ENCODE measurements at places on chromosomes 6 and 20. TPM values are rescaled to one million over a fixed set of nuclear protein-coding genes. Genes with fewer than 3 reads are reported as not detected.

DNA sequence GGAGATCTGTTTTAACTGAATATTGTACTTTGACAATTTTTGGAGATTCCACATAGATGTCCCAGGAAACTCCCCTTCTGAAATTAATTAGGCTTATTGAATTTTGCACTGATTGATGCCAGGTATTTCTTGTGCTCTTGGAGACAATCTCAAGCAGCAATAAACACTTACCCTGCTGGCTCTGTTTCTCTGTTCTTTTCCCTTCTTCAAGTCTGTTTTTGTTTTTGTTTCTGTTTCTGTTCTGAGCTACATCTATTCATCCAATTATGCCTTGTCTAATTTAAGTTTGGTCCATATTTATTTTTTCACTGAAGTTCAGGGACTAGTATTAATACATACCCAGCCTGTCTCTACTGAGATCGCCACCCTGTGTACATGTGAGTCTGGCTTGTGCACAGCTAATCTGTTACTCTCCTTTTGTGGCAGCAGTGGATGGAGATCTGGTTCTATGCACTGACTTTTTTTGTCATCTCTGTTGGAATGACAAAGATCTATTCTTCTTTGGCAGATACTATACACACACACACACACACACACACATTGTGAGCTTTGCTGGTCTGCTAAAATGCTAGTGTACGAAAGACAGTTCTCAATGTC lies 51.9 kb downstream of the IL22RA2 start:
- no peak for DNase-seq
- H3K4me1 ChIP-seq, result no peaks in the 10 kb centered on the region
- no peaks in the 10 kb centered on the region for H3K36me3 ChIP-seq

The SHLD1 gene
- 5.0 TPM for total RNA-seq

- peaks cover 48% of the 10 kb centered on the region for H3K36me3 ChIP-seq
- peak overlapping the region; percentile 2 for H3K27ac ChIP-seq
- no peak for DNase-seq
- H3K4me3 ChIP-seq, result no peak overlapping the region
- H3K27me3 ChIP-seq, result no peaks in the 10 kb centered on the region
- H3K4me1 ChIP-seq, result peaks cover 43% of the 10 kb centered on the region
Observed at GRCh38 chr20:10639737-10640556, 33.9 kb downstream of the JAG1 start.

DNA sequence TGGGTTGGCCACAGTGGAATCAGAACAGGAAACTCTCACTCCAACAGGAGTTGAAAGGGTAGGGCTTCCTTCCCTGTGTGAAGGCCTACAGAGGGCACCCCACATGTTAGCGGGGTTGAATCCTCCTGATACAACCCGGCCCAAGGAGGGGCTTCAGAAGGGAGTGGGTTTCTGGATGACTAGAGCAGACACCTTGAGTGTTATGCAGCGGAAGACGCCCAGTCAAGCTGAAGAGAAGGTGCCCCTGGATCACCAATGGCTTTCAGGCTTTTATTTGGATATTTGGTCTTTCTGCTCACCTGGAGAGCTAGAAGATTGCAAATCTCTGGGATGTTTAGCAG lies 132.8 kb downstream of the PRND start:
- no peak for DNase-seq
- no peak overlapping the region for H3K4me3 ChIP-seq
- H3K27ac ChIP-seq, result no peak overlapping the region
- no peaks in the 10 kb centered on the region for H3K27me3 ChIP-seq

DNA sequence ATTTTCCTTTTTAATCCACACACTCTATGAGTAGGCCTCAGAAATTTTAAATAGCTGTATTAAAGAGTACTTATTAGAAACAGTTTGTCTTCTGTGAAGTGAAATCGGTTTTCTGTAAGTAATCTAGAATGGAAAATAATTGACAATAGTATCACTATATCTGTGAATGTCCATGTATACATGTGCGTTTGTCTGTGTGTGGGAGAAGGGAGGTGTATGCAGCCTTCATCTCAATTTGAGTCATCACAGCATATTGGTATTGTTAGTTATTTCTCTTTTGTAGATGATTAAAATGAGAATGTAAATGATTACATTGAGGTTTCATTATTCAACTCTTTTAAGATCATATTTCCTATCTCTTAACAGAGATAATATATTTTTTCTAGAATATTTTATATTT lies 206.0 kb downstream of the EYS start:
- no peaks in the 10 kb centered on the region for H3K36me3 ChIP-seq
- H3K4me3 ChIP-seq, result no peak overlapping the region
- DNase-seq, result no peak
- H3K4me1 ChIP-seq, result no peaks in the 10 kb centered on the region

The OPRM1 gene
- total RNA-seq, result not detected

DNA sequence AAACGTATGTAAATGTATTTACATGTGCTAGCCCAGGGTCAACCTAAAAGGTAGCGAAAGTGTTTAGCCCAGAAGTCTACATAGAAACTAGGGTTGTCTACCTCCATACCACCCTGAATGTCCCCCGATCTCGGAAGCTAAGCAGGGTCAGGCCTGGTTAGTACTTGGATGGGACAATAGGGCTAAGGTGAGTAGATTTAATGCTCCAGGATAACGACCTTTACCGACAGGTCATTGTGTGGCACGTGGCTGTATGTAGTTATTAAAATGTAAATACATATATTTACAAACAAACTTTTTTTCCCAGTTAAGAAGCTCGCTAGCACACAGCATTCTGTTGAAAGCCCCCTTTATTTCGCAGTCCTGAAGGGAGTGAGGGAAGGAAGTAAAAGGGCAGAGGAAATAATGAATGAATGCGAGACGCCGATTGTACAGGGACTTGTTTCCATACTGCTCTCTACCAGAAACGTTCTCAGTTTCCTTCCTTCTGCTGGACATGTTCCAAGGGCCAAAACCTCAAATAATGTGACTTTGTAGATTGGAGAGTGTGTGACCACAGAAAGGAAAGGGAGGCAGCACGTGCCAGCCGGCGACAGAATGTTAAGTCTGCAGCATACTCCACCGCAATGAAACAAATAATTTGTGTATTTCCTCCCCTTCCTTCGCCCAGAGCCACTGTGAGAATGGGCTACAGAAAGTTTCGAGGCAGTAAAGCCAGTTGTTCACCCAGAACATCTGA lies 612 bp downstream of the ADAT2 start:
- peaks cover 5% of the 10 kb centered on the region for H3K4me1 ChIP-seq
- peak overlapping the region; percentile 62 for H3K27ac ChIP-seq
- H3K36me3 ChIP-seq, result no peaks in the 10 kb centered on the region
- peak; percentile 55 for DNase-seq
- peak overlapping the region; percentile 75 for H3K4me3 ChIP-seq

The METTL24 gene
- total RNA-seq, result 3.7 TPM

GRCh38 chr6:64280569-64280968 lies 645.0 kb downstream of the PHF3 start:
- no peaks in the 10 kb centered on the region for H3K4me1 ChIP-seq
- H3K27me3 ChIP-seq, result no peaks in the 10 kb centered on the region
- no peak overlapping the region for H3K27ac ChIP-seq
- peak; percentile 64 for DNase-seq

DNA sequence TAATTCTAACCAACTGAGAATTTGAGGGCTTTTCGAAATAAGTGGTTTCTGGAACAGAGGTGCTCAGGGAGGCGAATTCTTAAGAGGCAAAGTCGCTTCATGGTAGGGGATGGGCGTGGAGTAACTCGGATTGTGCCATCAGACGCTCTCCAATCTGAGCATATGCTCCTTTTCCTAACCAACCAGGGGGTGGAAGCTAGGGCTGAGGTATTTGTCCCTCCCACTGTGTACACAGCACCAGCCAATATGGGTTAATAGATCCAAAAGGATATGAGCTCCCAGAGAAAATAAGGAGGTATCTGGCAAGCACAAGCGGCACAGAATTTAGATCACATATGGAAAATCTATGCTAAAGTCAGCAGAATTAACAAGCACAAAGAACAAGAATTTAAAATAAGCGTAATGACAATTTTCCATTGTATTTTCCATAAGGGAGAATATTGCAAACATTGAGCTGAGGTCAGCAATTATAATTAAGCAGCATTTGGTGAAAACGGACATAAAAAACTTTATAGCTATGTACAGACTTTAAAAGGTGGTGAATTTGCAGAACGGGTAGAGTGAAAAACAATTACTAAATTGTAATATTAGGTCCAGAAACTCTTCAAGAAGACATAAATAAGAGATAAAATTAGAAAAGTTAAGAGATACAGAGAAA lies 55.0 kb upstream of the PHACTR1 start:
- H3K36me3 ChIP-seq, result no peaks in the 10 kb centered on the region
- H3K27me3 ChIP-seq, result no peaks in the 10 kb centered on the region
- H3K4me1 ChIP-seq, result no peaks in the 10 kb centered on the region

GRCh38 chr6:107620732-107621131 lies 130.8 kb downstream of the SOBP start:
- DNase-seq, result no peak
- H3K4me3 ChIP-seq, result no peak overlapping the region
- H3K36me3 ChIP-seq, result peaks cover 3% of the 10 kb centered on the region
- H3K27ac ChIP-seq, result no peak overlapping the region
- no peaks in the 10 kb centered on the region for H3K27me3 ChIP-seq

The MYT1 gene
- not detected for total RNA-seq

- peaks cover 9% of the 10 kb centered on the region for H3K4me1 ChIP-seq
- DNase-seq, result peak; percentile 93
- H3K27me3 ChIP-seq, result no peaks in the 10 kb centered on the region
- peaks cover 13% of the 10 kb centered on the region for H3K36me3 ChIP-seq
- H3K27ac ChIP-seq, result peak within 1 kb of the TSS; percentile 93
- H3K4me3 ChIP-seq, result peak within 1 kb of the TSS; percentile 95
Observed at GRCh38 chr20:57351042-57351783, at the start of gene RAE1. TSS of gene RAE1 (plus strand) at chr20:57351255. CDS start at chr20:57354039, 2,784 bp downstream.

DNA sequence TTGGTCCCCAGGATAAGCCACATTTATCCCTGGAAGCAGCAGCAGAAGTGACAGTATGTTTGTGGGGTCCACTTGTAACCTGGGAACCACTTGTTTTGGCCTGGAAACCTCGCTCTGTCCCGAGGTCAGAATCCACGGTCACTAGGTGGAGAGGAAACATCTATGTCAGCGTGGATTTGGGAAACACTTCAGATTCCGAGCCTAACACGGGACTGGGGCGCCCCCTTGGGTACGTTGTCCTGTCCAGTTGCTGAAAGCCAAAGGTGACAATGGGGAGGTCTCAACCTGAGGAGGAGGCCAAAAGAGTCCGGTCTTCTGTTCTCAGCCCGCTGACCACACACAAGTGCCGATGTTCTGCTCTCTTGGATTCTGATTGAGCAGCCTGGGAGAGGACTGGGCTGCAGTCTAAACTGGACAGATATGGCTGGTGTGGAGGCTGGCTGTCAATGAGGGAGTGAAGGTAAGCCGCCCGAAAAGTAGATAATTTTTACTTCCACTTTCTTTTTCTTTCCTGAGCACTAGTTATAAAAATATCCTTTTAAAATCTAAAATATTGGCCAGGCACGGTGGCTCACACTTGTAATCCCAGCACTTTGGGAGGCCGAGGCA lies 4.9 kb upstream of the ZFP57 start:
- no peaks in the 10 kb centered on the region for H3K4me1 ChIP-seq
- H3K27ac ChIP-seq, result no peak overlapping the region
- DNase-seq, result no peak

GRCh38 chr20:48920527-48921167 lies 864 bp upstream of the ARFGEF2 start:
- H3K27ac ChIP-seq, result peak overlapping the region; percentile 71
- H3K4me1 ChIP-seq, result no peaks in the 10 kb centered on the region
- no peak for DNase-seq
- no peaks in the 10 kb centered on the region for H3K36me3 ChIP-seq

GRCh38 chr20:63090682-63091571 lies 84.2 kb upstream of the BHLHE23 start:
- peaks cover 5% of the 10 kb centered on the region for H3K27me3 ChIP-seq
- H3K36me3 ChIP-seq, result no peaks in the 10 kb centered on the region
- no peak overlapping the region for H3K27ac ChIP-seq
- no peak overlapping the region for H3K4me3 ChIP-seq
- peak; percentile 2 for DNase-seq
